ENCODE measurements at places on chromosomes 3 and 15.
A peak's percentile ranks its signal among the peaks of the same experiment; 100 is the strongest.

DNA sequence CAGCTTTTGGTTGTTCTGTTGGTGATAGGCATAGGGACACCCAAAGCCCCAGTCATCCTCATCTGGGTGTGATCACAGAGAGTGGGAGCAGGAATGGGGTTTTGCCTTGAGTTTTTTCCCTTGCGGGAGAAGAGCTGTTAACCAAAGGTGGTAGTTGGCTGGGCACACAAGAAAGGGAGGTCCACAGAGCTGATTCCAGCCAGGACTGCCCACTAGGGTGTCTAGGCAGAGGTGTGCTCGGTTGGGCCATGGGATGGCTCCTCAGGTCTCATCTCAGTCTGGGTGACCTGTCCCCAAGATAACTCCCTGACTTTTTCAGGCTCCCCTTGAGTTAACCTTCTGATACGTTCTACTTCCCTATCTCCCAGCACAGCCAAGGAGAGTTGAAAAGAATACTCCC, 134.8 kb downstream of the PDE8A start:
- DNase-seq = no peak

DNA sequence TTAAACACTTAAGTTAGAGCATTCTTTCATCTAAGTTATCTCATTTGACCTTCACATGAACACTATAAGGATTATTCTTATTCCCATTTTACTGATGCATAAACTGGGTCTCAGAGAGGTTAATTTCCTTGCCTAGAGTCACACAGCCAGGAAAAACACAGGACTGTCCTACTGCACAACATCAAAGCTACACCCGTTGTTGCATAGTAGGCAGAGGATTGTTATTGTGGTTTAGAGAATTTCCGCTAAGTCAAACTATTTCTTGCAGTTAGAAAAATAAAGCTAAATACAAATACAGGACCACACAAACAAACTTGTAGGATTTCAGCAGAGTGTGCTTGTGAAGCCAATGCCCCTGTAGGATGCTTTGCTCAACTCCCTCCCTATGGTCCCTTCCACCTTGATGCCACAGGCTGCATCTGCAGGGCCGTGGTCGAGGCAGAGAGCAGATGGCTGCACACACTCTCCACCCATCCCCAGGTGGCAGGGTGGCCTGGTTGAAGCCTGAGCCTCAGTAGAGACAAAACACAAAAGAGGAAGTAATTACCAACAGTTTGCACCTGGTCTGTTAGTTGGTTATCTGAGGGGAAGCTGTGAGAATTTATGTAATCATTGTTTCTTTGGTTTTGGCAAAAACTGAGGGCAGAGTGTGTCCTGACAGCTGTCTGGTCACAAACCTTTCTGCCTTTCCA, 41.1 kb upstream of the SKOR1 start:
- no peak for DNase-seq

DNA sequence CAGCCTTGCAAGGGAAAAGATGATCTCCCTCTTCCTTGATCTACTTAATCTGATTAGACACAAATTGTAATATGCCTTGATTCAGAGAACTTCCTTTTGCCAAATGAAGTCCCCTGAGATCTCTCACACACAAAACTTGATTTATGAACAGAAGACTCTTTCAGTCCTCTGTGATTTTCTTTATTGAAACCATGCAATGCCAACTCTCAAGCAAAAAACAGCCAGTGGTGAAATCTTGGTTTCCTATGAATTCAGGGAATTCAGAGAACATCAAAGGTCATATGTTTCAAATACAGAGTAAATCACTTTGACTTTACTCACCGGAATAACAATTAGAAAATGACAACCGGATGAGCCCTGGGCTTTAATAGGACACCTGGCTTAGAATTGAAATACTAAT, 211.7 kb downstream of the ABHD5 start:
- DNase-seq = no peak

DNA sequence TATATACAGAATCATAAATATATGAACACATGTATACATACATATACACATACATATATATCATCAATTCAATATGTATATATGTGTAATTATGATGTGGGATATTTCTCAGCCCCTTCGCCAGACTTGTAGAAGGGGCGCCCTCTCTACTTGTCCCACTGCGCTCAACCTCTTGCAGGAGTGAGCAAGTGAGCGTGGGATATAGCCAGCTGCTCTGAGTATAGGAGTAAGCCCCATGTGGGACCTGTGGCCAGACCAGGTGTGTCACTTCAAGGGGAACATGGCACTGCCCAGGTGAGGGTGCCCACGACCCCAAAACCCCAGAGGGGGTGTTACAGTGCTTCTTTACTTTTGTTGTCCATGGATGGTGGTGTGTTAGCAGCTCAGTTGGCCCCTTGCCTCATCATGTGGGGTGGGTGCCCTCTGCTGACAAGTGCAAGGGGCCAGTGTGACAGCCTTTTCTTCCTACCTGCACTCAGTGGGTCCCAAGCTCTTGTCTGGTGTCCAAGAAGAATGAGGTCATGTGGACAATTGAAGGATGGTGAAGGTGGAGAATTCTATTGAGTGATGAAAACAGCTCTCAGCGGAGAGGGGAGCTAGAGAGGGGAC, 304.1 kb downstream of the UNC13C start:
- DNase-seq = no peak

- no peak for DNase-seq
These were observed 89.2 kb downstream of the BTD start for GRCh38 chr3:15690748-15691147.

DNA sequence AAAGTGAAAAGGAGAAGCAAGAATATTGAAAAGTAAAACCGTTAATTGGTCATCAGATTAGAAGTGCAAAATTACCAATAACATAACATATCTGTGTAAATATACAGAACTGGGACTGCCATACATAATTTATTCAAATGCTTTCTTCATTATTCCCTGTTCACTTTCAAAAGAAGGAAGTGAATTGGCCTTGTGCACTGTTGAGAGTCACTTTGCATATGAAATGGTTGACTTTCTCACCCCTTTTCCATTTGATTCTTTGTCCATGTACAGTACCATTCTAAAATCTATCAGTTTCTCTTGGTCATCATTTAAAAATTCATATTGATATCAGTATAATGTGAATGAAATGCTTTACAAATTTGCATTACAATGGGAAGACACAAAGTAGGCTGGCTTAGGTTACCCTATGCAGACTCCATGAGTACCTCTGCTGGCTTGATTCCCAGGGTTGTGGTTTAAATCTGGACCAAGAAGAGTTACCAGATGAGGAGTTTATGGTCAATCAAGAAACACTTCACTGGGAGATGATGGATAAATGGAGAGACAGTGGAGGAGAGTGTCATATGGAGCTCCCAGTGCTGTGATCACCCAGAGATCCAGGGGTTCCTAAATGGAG, 210.9 kb upstream of the TOPAZ1 start:
- no peak for DNase-seq

DNA sequence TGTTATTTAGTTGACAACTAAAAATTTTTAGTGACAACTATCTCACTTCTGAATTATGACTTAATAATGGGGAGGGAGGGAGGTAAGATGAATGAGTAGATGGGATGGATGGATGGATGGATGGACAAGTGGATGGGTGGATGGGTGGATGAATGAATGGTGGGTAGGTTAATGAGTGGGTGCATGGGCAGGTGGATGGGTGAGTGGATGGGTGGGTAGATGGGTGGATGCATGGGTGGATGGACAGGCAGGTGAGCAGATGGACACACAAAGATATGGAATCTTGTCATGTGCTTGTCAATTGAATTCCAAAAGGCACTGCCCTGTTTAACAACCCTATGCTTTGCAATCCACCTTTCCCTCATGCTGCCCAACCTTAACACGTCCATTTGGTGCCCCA, 41.5 kb downstream of the KLHL25 start:
- DNase-seq = no peak

- no peak for DNase-seq
These were observed 17.4 kb downstream of the GPR160 start for GRCh38 chr3:170055209-170055608.

DNA sequence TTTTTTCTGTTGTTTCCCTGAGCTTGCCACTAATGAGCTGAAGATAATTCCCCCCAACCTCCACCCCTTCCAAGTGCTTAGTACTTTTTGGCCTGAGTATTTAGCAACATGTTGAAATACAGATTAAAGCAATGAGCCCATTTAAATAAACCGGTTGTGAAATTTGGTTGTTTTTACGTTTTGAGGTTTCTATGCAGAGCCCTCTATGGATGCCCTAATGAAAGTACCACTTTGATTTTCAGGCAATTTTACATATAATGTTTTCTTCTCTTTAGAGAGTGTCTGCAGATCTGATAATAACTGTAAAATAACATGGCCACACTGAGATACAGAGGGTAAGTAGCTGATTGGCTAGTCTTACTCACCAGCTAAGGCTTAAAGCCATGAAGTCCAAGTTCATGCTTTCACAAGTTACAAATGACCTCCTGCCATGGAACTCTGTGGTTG, 139.4 kb upstream of the SLC7A14 start:
- no peak for DNase-seq

DNA sequence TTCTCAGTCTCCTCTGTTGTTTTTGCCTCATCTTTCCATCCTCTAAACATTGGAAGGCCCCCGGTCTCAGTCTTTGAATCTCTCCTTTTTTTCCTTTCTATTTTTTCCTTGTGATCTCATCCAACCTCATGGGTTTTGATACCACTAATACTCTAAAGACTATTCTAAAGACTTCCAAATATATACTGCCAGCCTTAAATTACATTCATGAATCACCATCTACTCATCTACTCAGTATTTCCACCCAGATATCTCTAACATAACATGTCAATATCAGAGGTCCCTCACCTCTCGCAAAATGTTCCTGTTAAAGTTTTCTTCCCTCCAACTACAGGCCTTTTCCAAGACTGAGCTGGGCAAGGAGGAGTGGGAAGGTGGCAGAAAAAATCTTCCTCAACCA, 282.5 kb upstream of the TTC14 start:
- no peak for DNase-seq

- no peak for DNase-seq
These were observed 698.7 kb downstream of the NTRK3 start for GRCh38 chr15:87557881-87558280.

GRCh38 chr3:128505771-128506170, 12.8 kb upstream of the GATA2 start:
- DNase-seq = no peak

DNA sequence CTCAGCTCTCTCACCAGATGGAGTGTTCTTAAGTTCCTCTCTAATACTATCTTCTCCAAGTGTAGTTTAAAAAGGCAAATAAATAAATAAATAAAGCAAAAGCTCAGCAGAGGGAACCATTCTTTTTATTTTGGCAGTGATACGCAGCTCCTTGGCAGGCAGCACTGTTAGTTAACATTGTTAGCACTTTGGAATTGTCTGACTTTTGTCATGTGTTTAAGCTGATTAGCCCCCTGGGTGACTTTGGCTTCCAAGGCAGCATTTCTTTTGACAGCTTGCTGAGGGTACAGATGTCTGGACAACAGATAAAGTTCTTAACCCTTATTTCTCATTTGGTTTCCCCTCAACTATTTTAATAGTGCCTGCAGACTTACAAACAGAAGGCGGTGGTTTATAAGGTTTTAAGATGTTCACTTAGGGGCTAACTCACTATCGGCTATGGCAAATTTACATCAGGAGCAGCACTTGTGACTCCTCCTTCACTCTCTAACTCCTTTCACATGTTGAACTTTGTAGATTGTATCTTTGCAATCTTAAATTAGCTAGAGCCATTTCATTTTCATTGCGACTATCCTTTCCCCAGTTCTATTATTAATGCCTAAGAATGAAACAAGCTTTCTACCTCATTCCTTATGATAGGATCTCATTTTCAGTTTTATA, 213.4 kb downstream of the ZBBX start:
- DNase-seq = no peak

DNA sequence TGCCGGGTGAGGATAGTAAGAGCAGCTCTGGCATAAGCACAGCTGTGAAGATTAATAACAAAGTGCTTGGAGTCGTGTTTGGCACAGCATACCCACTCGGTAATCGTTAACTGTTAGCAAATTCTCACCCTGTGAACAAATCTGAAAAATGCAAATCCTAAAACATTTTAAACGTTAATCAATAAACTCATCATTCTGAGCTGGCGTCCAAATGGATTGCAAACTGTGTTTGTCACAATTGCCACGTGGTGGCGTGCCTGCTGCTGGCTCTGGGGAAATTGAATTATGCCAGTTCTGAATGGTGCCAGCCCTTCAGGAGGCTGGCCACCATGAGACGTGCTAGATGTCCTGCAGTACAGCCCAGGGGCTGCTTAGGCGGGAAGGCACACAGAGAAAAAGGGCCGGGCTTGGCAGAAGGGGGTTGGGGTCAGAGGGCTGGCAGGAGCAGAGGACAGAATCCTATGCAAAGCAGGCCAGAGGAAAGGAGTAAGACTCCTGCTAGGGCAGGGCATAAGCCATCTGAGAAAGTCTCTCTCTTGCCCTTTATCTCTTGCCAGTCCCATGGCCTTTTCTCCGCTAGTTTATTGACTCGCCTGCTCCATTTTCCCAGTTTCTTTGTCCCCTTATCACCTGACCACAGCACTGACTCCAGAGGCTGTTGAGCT, 22.1 kb upstream of the POLG start:
- peak; percentile 31 for DNase-seq

GRCh38 chr15:63044077-63044644, 1.6 kb downstream of the TPM1 start:
- no peak for DNase-seq

- no peak for DNase-seq
These were observed 144.2 kb upstream of the BNIP2 start for GRCh38 chr15:59833366-59833765.

DNA sequence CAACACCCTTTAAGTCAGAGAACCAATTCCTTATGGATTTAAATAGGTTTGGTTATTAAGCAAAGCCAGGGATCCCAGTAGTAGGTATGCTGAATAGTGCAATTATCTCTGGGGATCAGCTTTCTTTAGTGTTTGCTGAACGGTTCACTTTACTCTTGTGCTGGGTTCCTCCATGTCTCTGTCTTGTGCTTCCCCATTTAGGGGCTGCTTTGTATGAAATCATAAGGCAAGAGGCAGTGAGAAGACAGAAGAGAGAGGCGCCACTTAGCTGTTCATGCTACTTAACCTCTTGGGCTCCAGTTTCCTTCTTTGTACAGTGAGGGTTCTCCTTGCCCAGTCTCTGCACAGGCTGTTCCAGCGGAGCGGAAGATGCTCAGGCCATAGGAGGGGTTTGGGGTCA, 3.5 kb downstream of the ST6GAL1 start:
- no peak for DNase-seq

GRCh38 chr3:36408146-36408545, 27.8 kb downstream of the STAC start:
- no peak for DNase-seq

GRCh38 chr15:70017801-70018200, 79.9 kb downstream of the TLE3 start:
- no peak for DNase-seq

Measured in amygdala (tissue), 56 donors.